ENCODE measurements at places on chromosomes 7 and 10.

DNA sequence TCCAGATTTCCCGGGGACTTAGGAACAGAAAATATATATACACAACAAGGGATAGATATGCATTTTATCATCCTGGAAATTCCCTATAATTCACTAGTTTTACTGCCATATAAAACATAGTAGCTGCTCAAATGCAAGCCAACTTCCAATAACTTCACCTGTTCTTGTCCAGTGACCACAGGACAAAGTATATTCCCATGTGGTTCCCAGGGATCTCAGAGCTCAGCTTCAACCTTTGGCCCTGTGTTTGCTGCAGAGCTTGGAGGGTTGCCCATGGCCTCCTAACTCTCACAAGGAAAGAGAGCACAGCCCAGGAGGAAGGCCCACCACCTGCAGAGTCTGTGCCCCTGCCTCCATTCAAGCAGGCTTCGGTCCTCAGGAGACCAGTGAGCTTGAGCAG is 4.5 kb upstream of the DRGX start:
- no peak overlapping the region for H3K4me3 ChIP-seq
- H3K27me3 ChIP-seq = peaks cover 90% of the 10 kb centered on the region
- DNase-seq = no peak

GRCh38 chr10:103679096-103679790 is 176.1 kb downstream of the SH3PXD2A start:
- no peak overlapping the region for H3K4me3 ChIP-seq
- no peaks in the 10 kb centered on the region for H3K36me3 ChIP-seq
- no peaks in the 10 kb centered on the region for H3K27me3 ChIP-seq
- peaks cover 11% of the 10 kb centered on the region for H3K4me1 ChIP-seq
- no peak for DNase-seq

DNA sequence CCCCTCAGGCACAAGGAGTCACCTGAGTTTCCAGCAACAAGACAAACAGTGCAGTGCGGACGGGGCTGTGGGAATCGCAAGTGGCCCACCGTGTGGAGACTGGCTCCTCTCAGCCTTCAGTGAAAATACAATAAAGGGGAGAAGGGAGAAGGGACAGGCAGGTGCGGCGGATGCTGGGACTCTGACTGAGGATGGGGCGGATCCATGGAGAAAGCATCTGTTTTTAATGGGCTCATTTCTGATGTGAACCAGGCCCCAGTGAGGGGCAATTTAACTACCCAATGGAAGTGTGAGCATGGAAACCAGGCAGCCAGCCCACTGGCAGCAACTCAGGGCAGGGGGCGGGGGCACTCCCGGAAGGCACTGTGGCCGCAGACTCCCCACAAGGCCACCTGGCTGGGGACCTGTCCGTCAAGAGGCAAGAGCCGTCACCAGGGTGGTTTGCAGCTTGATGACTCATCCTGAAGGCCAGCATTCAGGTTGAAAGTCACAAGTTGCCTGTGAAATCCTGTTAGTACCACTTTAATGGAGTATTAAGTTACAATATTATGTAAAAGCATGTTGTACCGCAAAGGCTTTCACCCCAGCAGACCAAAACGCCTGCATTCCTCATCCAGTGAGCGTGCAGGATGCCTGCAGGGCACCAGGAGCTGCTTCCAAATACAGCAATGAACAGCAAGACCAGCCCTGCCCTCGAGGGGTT is 476.4 kb downstream of the PTPRN2 start:
- no peak overlapping the region for H3K4me3 ChIP-seq
- no peaks in the 10 kb centered on the region for H3K27me3 ChIP-seq
- no peaks in the 10 kb centered on the region for H3K4me1 ChIP-seq
- H3K36me3 ChIP-seq = no peaks in the 10 kb centered on the region
- H3K27ac ChIP-seq = no peak overlapping the region

GRCh38 chr10:14686356-14686755 is 88.3 kb downstream of the FAM107B start:
- H3K4me1 ChIP-seq = peaks cover 7% of the 10 kb centered on the region
- no peak for DNase-seq
- H3K4me3 ChIP-seq = no peak overlapping the region
- H3K27me3 ChIP-seq = no peaks in the 10 kb centered on the region
- no peak overlapping the region for H3K27ac ChIP-seq

DNA sequence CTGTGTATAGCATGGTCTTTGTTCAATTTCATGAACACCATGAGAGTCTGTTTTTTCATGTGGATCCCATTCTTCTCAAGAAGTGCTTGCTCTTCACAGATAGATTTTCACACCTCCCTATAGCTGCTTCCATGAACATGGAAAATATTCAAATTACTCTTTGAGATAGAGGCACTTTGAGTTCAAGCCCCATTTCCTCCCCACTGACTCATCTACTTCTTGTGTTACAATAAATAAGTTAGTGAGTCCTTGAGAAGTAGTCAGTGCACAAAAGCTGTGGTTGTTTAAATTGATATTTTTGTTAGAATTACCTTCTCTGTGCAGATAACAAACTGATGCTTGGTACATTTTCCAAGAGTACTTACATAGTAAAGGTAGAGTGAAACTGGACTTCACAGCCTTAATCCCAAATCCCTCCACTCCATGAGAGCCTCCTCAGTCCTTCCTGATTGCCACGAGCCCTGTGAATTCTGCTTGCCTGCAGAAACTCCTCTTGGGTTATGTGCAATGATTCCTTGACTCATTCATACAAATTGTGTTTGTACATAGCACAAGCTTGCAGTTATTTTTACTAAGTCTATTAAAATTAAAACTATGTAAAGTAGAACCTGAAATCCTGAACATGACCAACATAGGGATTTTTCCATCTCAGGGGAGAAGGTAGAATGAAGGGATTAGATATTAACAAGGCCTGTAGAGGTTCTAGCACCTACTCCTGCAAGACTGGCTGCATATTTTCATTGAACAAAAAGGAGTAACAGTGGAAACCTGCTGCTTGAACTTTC is 496.2 kb downstream of the TNS3 start:
- DNase-seq = no peak
- no peaks in the 10 kb centered on the region for H3K4me1 ChIP-seq
- no peak overlapping the region for H3K4me3 ChIP-seq

- no peaks in the 10 kb centered on the region for H3K27me3 ChIP-seq
- no peaks in the 10 kb centered on the region for H3K36me3 ChIP-seq
- no peak overlapping the region for H3K4me3 ChIP-seq
- no peak overlapping the region for H3K27ac ChIP-seq
Measured at GRCh38 chr7:94687076-94687475, 31.1 kb upstream of the SGCE start.

- H3K27me3 ChIP-seq = no peaks in the 10 kb centered on the region
- no peak overlapping the region for H3K27ac ChIP-seq
- DNase-seq = no peak
- no peaks in the 10 kb centered on the region for H3K4me1 ChIP-seq
- H3K36me3 ChIP-seq = no peaks in the 10 kb centered on the region
- H3K4me3 ChIP-seq = no peak overlapping the region
Measured at GRCh38 chr10:29328983-29329382, 40.1 kb downstream of the LYZL1 start.
